Heart left ventricle (tissue), 16 donors: ENCODE measurements at places on chromosomes 4 and X. TPM values are rescaled to one million over a fixed set of nuclear protein-coding genes. Genes with fewer than 3 reads are reported as not detected.

DNA sequence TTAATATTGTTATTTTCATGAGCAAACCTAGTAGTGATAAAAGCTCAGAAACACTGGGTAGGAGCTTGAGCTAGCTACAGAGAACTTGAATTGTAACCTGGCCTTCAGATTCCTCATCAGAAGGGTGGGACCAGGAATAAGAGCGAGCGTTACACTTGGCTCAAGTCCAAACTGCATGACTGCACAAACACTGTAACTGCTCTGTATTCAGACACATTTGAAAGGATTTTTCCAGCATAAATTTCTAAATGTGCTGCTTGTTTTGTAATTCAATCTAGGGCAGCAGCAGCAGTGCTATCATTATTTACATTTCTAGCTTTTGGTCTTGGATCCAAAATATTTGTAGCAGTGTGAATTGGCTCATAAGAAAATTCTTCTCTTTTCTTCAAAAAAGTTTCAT, 133.0 kb upstream of the TMLHE start:
- DNase-seq: no peak

DNA sequence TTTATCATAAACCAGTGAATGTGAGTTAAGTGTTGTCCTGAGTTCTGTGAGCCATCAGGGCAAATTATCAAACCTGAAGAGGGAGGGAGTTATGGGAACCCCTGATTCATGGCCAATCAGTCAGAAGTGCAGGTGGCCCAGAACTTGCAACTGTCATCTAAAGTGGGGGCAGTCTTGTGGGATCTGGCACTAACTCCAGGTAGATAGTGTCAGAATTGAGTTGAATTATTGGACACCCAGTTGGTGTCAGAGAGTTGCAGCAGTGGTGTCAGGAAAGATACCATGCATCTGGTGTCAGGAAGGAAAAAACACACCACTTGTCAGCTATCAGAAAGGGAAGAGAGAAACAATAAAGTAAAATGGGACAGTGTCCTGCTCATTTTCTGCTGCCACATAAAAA, 8.4 kb downstream of the CORIN start:
- peak; percentile 41 for DNase-seq

- no peak for DNase-seq
These were observed 58.1 kb upstream of the UCP1 start for GRCh38 chr4:140626661-140627376.

DNA sequence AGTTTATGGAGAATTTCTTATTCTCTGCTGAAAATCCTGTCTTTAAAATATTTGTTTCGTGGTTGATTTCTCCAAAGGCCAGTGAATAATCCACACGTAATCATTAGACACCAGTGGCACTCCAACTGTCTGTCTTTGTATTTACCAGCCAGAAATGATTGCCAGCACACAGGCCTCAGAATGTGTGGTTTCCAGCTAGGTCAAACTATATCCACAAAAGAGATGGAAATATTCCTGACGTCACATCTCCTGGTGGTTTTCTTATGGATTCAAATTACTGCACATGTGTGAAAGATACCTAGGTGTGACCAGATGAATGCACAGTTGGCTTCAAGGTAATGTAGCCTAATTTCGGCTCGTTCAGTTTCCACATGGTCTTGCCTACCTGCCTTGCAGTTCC, 27.2 kb upstream of the TENM3 start:
- no peak for DNase-seq

DNA sequence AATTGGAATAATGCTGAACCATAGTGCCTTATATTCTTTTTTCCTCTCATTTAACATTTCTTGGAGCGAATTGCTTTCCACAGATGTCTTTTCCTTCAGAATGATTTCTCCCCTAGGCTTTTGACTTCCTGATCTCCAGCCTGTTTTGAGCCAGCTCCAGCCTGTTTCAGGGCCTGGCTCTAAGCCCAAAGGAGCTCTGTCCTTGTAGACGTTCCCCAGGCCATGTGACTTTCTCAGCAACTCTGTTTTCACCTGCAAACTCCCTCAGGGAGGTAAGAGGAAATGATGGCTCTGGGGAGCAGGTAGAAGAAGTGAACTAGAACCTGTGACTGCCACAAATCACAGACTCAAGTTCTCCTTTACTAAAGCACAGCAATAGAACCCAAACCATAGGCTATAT, 89.1 kb downstream of the AKAP4 start:
- peak; percentile 15 for DNase-seq

- peak; percentile 23 for DNase-seq
These were observed 2.9 kb downstream of the EDA start for GRCh38 chrX:69618803-69619202.

- no peak for DNase-seq
These were observed 69.2 kb upstream of the PLS3 start for GRCh38 chrX:115491766-115492165.

- no peak for DNase-seq
These were observed 1.8 kb downstream of the IQSEC2 start for GRCh38 chrX:53279296-53280237.

DNA sequence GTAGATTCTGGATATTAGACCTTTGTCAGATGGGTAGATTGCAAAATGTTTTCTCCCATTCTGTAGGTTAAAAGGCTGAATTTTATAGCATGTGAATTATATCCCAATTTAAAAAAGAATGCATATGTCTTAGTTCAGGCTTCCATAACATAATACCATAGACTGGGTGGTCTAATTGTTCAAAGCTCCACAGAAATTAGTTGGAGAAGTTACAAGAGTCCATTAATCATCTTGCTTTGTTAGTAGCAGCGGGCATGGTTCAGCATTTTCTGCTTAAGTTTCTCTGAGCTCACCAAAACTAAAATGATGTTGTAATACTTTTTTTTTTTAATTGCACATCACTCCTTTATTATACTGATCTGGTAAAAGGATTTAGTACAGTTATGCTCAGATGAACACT, 1.8 kb downstream of the PGAM4 start:
- no peak for DNase-seq

DNA sequence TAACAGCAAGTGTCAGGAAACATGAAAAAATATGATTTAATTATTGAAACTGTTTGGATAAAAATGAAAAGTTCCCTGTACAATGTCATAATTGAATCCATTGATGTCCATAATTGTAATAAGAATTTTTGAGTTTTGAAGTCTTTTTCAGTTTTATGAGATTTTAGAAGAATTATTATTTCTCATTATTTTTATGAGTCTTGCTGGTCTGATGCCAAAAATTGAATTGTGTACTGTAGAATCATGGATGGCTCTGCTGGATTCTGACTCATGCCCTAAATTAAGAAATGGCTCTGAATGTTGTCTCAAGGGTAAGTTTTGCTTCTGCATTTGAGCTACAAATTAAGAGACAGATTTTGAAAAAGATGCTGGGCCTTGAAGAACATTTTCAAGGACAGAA, 132.8 kb upstream of the MAP9 start:
- DNase-seq: no peak

- DNase-seq: no peak
These were observed 4.4 kb downstream of the CFP start for GRCh38 chrX:47625365-47625764.

DNA sequence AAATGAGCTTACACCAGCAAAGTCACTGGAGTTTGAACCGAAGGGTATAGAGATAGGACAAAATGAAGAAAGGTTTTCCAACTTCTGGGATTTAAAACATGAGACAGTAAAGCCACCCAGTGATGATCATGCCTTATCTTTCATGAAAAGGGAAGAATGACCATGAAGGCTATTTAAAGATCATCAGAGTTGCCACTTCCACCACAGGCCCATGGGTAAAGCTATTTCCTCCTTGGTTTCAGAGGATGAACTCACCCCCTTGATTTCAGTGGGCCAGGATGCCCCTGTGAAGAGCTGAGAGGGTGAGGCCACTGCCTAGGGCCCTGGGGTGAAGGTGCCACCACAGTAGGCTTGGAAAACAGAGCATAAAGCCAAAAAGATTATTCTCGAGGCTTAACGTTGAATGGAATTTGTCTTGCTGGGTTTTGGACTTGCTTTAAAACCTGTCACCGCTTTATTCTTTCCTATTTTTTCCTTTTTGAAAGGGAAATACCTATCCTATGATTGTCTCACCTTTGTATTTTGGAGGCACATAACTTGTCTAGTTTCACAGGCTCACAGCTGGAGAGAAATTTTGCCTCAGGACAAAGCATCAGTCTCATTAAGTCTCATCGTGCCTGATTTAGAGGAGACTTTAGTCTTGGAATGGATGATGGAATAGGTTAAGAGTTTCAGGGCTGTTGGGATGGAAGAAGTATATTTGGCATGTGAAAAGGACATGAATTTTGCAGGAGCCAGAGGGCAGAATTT, 254.0 kb downstream of the SNCA start:
- DNase-seq: no peak

The ERCC6L gene
- total RNA-seq: 0.45 TPM

The CT45A9 gene
- not detected for total RNA-seq

The FATE1 gene
- total RNA-seq: 0.27 TPM

The IQCM gene
- total RNA-seq: not detected

The CNGA1 gene
- total RNA-seq: not detected

The METTL14 gene
- 26.5 TPM for total RNA-seq

The KIAA1210 gene
- total RNA-seq: not detected

The MAMLD1 gene
- 2.9 TPM for total RNA-seq

The CPE gene
- total RNA-seq: 28.4 TPM
